ENCODE measurements at places on chromosomes 3 and 15.

GRCh38 chr3:140715035-140715434, 37.2 kb downstream of the TRIM42 start:
- H3K27ac ChIP-seq, result no peak overlapping the region
- H3K27me3 ChIP-seq, result peaks cover 3% of the 10 kb centered on the region
- H3K36me3 ChIP-seq, result no peaks in the 10 kb centered on the region
- H3K4me1 ChIP-seq, result no peaks in the 10 kb centered on the region
- H3K4me3 ChIP-seq, result no peak overlapping the region

- no peak overlapping the region for H3K27ac ChIP-seq
- H3K4me3 ChIP-seq, result no peak overlapping the region
- H3K27me3 ChIP-seq, result peaks cover 2% of the 10 kb centered on the region
These were observed 27.2 kb upstream of the WDR5B start for GRCh38 chr3:122443090-122443489.

DNA sequence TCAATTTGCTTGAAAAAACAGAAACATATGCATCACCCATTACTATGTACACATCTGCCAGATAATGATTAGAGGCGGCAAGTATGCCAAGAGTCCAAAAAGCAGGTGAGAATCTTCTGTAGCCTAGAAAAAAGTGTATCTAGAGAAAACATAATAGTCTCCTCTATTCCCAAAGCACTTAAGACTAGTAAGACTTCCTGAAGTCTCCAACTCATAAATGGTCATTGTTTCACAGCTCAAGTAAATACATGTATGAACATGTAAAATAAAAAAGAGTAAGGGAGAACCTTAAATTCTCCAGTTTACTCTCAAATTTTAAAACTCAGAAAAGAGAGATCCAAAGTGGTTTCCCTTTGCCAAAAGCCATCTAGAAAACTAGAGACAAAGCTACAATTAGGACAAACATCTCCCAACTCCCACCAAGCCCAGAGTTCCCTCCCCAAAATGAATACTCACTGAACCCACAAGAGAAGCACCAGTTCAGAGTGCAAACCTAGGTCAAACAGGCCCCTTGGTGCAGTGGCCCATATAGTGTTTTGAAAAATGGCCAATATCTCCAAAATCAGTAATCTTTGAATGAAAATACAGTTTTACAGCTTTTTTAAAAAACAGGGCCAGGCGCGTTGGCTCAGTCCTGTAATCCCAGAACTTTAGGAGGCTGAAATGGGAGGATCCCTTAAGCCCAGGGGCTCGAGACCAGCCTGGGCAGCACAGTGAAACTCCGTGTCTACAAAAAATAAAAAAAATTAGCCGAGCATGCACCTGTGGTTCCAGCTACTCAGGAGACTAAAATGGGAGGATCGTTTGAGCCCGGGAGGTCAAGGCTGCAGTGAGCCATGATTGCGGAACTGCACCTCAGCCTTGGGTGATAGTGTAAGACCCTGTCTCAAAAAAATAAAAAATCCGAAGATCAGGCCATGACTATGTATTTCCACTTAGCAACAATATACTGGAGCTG, 11.0 kb upstream of the MAP4 start:
- H3K27ac ChIP-seq, result peak overlapping the region; percentile 87
- H3K36me3 ChIP-seq, result peaks cover 10% of the 10 kb centered on the region
- H3K27me3 ChIP-seq, result no peaks in the 10 kb centered on the region
- H3K4me3 ChIP-seq, result no peak overlapping the region
- DNase-seq, result no peak

DNA sequence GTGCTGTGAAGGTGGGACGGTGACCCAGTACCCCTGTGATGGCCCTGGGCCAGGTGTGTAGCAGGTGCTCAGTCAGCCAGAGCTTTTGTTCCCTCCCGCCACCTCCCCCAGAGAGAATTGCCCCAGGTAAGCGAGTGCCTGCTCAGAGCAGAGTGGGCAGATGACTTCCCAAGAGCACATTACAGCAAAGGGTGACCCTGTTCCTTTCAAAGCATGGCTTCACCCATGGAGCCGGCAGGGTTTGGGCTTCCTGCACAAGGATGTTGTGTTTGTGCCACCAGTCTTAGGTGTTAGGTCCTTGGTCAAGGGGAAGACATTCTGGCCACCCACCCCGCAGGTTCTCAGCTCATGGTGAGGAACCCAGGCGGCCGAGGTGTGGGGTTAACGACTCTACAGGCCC, 30.7 kb downstream of the SLC6A6 start:
- no peaks in the 10 kb centered on the region for H3K36me3 ChIP-seq
- no peaks in the 10 kb centered on the region for H3K27me3 ChIP-seq
- H3K4me3 ChIP-seq, result no peak overlapping the region
- peaks cover 48% of the 10 kb centered on the region for H3K4me1 ChIP-seq
- no peak for DNase-seq

DNA sequence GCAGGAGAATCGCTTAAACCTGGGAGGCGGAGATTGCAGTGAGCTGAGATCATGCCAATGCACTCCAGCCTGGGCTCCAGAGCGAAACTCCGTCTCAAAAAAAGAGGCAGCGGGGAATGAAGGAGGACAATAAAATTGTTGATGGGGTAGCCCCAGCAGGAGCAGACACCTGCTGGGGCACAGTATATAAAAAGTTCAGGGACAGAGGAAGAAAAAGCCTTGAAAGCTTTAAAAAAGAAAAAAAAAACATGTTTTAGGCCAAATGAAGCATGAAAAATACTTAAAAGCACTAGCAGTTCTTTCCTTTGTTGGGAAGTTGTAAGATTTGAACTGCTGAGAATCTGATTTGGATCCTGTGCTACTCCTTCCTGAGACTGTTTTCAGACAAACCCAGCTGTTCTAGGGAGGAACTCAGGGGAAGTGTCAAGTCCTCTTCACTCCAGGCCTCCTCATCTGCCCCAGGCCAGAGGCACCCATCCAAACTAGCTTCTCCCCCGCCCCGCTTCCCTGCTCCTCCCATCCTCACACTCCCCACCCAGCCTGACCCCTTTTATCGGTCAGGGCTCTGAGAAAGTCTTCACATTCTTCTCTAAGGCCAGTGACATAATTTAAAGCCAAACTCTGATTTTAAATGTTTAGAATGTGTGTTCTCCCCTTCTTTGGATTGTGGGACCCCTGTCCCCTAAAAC, 4.9 kb downstream of the IL17RD start:
- H3K27me3 ChIP-seq, result no peaks in the 10 kb centered on the region
- H3K27ac ChIP-seq, result peak overlapping the region; percentile 96
- peak overlapping the region; percentile 74 for H3K4me3 ChIP-seq
- DNase-seq, result no peak
- no peaks in the 10 kb centered on the region for H3K36me3 ChIP-seq
- peaks cover 84% of the 10 kb centered on the region for H3K4me1 ChIP-seq

GRCh38 chr3:126340596-126340942, 16.6 kb downstream of the KLF15 start:
- H3K4me3 ChIP-seq, result no peak overlapping the region
- H3K36me3 ChIP-seq, result no peaks in the 10 kb centered on the region
- H3K4me1 ChIP-seq, result peaks cover 22% of the 10 kb centered on the region
- H3K27me3 ChIP-seq, result peaks cover 11% of the 10 kb centered on the region

GRCh38 chr15:25967116-25967515, 104.0 kb upstream of the ATP10A start:
- no peaks in the 10 kb centered on the region for H3K4me1 ChIP-seq
- no peak for DNase-seq
- peaks cover 6% of the 10 kb centered on the region for H3K27me3 ChIP-seq
- no peak overlapping the region for H3K27ac ChIP-seq
- no peak overlapping the region for H3K4me3 ChIP-seq

- no peaks in the 10 kb centered on the region for H3K4me1 ChIP-seq
- H3K4me3 ChIP-seq, result no peak overlapping the region
- no peaks in the 10 kb centered on the region for H3K36me3 ChIP-seq
- H3K27ac ChIP-seq, result no peak overlapping the region
- DNase-seq, result peak; percentile 44
- peaks cover 35% of the 10 kb centered on the region for H3K27me3 ChIP-seq
These were observed 78.7 kb upstream of the GCNT3 start for GRCh38 chr15:59532770-59533379.

GRCh38 chr3:133295199-133295901, 104.5 kb upstream of the BFSP2 start:
- H3K4me1 ChIP-seq, result peaks cover 24% of the 10 kb centered on the region
- H3K36me3 ChIP-seq, result no peaks in the 10 kb centered on the region
- no peaks in the 10 kb centered on the region for H3K27me3 ChIP-seq
- H3K27ac ChIP-seq, result no peak overlapping the region

- peaks cover 12% of the 10 kb centered on the region for H3K4me1 ChIP-seq
- peaks cover 40% of the 10 kb centered on the region for H3K36me3 ChIP-seq
- peak overlapping the region; percentile 63 for H3K27ac ChIP-seq
- no peak overlapping the region for H3K4me3 ChIP-seq
- DNase-seq, result no peak
These were observed 39.8 kb downstream of the RIOX2 start for GRCh38 chr3:97932387-97932801.

GRCh38 chr15:26772154-26773066, at the start of gene GABRB3:
TSS of gene GABRB3 (minus strand) at chr15:26773066.
- H3K4me1 ChIP-seq, result peaks cover 14% of the 10 kb centered on the region
- H3K27me3 ChIP-seq, result peaks cover 52% of the 10 kb centered on the region
- H3K36me3 ChIP-seq, result no peaks in the 10 kb centered on the region

- H3K27me3 ChIP-seq, result no peaks in the 10 kb centered on the region
- DNase-seq, result no peak
- H3K4me3 ChIP-seq, result no peak overlapping the region
- H3K36me3 ChIP-seq, result no peaks in the 10 kb centered on the region
These were observed 417.0 kb upstream of the AGTR1 start for GRCh38 chr3:148280623-148281242.

DNA sequence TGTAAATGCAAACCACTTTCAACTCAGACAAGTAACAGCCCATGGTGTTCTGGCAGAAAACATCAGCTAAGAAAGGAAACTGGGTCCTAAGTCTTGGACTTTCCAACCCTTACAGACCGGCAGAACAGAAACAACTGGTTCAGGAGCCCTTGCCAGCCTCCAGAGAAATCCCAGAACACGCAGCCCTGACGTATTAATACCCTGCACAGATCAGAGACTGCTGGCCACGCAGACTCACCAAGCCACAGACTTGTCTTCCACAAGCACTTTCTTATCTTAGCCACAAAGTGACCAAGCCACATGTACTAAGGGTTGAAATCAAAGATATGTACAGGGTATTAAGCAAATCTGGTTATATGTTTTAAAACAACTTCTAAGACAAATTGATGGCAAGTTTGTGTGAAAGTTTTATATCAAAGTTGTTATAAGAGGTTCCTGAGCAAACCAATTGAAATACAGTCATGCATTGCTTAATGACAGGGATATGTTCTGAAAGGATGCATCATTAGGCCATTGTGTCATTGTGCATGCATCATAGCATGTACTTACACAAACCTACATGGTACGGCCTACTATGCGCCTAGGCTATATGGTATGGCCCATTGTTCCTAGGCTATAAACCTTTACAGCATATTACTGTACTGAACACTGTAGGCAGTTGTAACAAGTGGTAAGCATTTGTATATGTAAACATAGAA, 36.8 kb downstream of the BTD start:
- H3K27me3 ChIP-seq, result no peaks in the 10 kb centered on the region
- H3K4me1 ChIP-seq, result peaks cover 19% of the 10 kb centered on the region
- H3K27ac ChIP-seq, result no peak overlapping the region
- no peak overlapping the region for H3K4me3 ChIP-seq
- DNase-seq, result no peak
- peaks cover 24% of the 10 kb centered on the region for H3K36me3 ChIP-seq

DNA sequence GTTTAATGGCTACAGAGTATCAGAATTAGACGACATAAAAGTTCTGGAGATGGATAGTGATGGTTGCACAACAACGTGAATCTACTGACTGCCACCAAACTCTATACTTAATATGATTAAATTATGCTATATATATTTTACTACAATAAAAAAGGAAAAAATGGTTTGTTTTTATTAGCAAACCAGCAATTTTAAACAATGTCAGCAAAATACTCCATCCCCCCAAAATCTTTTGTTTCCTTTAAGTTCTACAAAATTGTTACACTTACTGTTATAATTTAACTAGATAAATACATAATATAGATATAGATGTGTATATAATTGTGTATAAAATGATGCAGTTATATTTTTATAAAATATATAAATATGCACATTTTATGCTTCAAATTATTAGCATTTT, 710.8 kb upstream of the UBE2E2 start:
- H3K4me3 ChIP-seq, result no peak overlapping the region
- no peaks in the 10 kb centered on the region for H3K36me3 ChIP-seq
- no peak overlapping the region for H3K27ac ChIP-seq
- H3K27me3 ChIP-seq, result peaks cover 8% of the 10 kb centered on the region
- no peak for DNase-seq

DNA sequence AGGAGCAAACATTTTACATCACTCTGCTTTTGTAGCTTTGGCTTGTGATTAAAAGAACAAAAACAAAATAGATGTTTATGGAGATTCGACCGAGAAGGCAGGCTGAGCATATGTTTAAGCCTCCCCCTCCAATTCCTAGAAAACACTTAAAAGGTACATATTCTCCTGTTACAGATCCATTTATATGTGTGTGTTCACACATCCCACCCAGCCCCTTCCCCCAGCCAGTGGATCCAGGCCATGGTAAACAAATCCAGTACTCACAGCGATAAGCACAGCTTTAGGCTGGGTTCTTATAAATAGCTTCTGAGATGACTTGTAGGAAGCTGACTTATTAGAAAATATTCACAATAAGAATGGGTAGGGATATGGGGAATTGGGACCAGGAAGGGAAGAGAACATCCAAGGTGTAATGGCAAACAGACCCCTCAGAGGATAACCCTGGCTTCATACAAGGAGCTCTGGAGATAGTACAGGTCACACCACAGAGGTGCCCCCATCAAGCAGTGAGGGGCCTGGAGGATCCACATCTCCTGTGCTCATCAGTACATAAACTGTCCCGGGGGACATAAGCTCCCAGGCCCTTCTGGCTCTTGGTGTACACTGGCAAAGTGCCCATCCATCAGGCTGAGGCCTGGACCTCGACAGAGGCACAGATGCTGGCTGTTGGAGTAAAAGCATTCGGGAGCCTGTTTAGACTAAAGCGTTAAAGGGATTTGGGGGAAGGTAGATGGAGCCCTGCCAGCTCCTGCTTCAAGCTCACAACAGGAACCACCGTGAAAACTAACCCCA, 70.0 kb upstream of the UBE2E1 start:
- peaks cover 27% of the 10 kb centered on the region for H3K4me1 ChIP-seq
- H3K27ac ChIP-seq, result peak overlapping the region; percentile 48
- no peak overlapping the region for H3K4me3 ChIP-seq
- peaks cover 14% of the 10 kb centered on the region for H3K27me3 ChIP-seq
- DNase-seq, result no peak

- H3K36me3 ChIP-seq, result no peaks in the 10 kb centered on the region
- DNase-seq, result no peak
- H3K27ac ChIP-seq, result no peak overlapping the region
- H3K4me1 ChIP-seq, result no peaks in the 10 kb centered on the region
- H3K27me3 ChIP-seq, result no peaks in the 10 kb centered on the region
These were observed 84.8 kb downstream of the SERPINI1 start for GRCh38 chr3:167820102-167820865.

DNA sequence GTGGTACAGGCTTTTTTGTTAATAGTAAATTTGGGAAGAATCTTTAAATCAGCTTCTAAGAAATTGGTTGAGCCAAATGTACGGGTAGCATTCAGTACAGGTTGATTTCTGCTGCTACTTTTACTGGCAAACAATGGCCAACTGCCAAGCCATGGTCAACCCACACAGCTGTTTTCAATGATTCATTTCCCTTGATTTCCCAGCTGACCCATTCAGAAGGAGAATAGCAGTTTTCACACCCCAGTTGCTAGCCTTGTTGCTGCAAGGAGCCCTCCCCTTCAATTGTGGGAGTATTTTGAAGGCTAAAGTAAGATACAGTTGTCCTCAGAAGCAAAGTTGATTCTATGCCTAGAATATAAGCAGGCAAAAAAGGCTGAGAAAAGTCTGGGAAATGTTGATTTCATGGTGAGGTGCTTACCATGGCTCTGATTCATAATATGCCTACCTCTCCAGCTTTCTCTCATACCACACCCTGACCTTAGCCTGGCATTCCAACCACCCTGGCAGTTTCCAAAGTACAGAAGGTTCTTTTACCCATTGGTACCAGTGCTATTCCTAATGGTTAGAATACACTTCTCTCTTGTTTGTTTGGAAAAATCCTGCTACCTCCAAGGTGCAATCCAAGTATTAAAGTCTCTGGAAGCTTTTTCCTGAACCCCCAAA, 320.3 kb upstream of the TGFBR2 start:
- no peaks in the 10 kb centered on the region for H3K36me3 ChIP-seq
- DNase-seq, result no peak
- H3K27me3 ChIP-seq, result no peaks in the 10 kb centered on the region

All from nephron progenitor cell (in vitro differentiated cells).